ENCODE measurements at places on chromosomes 16 and 17.

DNA sequence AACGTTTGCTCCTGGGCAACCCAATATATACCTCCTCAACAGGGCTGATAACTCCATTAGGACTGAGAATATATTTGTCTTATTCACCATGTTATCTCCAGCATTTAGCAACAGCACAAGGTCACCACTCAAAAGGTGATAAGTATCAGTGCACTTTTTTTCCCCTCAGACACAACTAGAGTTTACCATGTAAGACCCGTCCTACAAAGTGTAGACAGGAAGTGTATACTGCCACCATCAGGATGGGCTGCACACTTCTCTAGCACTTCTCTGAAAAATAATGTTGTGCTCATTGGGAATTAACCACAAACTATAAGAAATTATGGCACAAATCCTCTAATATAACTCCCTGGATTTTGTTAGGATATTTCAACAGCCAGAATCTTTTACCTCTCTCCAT is 5.7 kb upstream of the VAT1L start:
- DNase-seq, result peak; percentile 4

DNA sequence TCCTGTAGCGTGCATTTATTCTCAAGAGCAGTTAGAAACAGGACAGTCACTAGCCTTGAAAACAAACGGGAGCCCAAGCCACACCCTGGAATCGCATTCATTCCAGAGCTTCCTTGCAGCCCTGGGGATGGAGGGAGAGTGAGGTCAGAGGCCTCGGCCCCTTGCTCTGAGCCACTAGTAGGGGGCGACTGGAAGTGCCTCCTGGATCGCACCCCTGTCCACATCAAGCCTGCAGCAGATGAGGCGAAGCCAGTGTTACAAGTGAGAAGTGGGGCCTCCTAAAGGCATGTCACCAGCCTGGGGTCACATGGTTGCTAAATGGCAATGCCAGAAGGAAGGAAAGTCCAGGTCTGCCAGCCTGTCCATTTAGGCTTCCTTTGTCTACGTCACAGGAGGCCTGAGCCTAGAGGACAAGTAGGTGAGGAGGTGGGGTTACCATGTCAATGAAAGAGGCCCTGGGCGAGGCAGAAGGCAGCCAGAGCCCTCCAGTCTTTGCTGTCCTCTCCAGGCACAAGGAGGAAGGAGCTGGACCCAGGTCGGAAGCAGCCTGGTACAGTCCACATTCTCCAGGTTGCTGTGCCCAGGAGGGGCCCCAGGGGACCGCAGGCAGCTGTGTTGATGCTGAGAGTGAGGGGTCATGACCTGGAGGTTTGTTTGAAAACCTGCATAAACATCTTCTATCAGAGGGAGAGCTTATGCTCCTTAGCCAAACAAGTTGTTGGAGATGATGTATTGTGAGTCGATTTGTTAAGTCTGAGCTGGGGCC is 3.0 kb upstream of the RCVRN start:
- DNase-seq, result no peak

DNA sequence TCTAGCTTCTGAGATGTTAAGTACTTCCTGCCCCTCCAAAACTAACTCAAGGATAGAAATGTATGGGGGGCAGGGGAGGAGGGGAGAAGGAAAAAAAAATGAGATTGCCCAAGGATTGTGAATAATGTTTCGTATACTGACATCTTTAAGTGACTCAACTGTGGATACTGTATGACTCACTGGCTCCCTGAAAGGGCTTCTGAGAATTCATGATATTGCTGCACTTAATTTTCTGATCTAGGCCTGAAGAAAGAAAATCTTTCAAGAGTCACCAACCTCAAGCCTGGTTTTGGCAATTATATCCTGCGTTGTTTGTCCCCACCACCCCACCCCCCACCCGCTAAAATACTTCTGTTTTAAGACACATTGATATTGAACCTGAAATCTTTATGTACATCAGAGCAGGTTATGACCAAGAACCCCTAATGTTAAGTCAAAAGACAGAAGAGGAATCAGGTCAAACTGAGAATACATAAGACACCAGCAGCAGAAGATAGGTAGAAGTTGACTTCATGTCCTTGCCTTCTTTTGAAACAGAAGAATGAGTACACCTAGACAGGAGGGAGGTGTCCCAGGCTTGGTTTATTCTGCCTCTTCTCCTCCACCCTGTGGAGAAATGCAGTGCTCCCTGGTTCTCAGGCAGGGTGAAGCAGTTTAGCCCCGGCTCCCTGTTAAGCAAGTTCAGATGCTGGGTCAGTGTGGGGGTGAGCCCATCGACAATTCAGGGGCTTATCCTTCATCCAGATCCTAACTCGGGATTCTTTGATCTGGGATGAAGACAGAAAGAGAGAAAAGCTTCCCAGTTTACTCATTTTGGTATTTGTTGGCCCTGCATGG is 3.3 kb upstream of the FBXL20 start:
- peak; percentile 91 for DNase-seq

- no peak for DNase-seq
These were observed 57.6 kb downstream of the SYT17 start for GRCh38 chr16:19225651-19226050.

GRCh38 chr17:17525311-17525710 is 29.1 kb upstream of the RASD1 start:
- DNase-seq, result no peak

DNA sequence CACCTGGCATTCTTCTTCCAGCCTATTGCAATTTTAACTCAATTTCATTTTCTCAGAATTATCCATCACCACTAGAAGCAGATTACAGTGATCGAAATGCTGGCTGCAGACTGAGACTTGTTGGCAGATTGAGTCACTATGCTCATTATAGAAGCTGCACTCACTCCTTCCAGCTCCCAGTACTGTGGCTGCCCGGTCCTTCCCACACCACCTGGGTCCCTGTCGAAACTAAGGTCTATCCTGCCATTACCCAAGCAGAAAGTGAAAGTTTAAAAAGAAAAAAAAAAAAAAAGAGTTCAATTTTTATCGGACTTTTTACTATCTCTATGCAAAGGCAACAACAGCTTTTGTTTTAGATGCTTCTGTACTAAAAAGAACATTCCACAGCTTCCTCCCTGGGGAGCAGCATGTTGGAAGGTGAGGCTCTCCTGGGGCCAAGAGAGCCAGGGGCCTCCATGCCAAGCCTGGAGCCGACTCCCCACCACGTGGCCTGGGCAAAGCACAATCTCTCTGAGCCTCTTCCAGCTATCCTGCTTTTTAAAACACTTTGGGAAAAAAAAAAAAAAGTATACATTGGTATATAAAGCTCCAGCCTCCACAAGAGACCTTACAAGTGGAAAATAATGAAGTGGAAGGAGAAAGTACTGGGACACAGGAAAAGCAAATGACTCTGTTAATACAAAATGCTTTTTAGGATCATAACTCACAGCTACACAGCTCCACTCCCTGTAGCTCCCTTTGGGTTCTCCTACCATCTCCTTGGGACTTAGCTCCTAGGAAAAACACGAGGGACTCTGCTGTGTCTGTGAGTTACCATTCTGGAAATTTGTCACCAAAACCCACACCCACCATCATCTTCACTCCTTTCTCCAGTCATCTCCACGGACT is 77.8 kb downstream of the USP31 start:
- DNase-seq, result no peak

- DNase-seq, result no peak
These were observed 1.2 kb downstream of the GNA13 start for GRCh38 chr17:65055280-65055707.

DNA sequence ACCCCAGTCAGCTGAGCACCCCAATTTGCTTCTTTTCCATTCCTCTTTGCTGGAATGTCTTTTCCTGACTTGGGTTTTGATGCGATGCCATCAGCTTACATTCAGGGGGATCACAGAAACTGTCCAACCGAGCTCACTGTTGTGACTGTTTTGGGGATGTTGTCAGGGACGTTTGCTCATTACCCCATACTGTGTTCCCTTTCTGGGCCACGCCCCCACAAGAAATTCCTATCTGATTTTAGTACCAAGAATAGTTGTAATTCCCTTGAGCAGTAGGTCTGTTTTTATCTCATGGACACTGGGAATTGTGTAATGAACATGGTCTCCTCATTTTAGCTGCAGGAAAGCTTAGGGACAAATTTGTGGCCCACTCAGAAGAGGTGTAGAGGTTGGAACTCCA is 2.6 kb upstream of the NTN1 start:
- DNase-seq, result no peak

DNA sequence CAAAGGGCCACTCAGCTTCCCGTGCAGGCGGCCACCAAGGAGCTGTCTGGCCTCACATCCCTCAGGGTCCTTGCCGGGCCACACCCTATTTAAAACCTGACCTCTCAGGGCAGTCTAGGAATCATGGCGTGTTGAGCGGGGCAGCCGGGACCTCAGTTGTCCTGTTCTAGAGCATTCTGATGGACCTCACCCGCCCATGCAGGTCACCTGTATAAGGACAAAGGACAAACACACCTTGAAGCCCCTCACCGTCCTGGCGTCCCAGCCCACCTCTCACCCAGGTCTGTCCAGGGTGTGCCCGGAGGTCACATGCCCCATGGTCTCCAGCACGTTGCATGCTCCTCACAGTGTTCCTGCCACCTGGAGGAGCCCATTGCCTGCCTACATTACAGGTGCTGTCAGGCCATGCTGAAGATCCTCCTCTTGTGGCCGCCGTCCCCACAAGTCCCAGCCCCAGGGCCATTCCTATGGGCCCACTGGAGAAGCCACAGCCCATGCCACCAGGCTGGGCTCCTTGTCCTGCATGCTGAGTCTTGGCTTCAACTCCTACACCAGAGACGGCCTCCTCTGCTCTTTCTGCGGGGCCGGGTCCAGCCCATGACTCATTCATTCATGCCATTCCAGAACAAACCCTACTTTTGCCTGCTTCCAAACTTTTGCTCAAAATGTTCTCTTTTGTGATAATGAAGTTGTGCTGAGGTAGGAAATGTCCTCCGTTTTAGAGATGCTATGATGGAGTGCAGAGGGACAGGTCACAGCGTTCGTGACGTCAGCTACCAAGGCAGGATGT is 46.3 kb downstream of the PEMT start:
- DNase-seq, result no peak

- no peak for DNase-seq
These were observed 55.3 kb downstream of the NOG start for GRCh38 chr17:56648806-56649205.

DNA sequence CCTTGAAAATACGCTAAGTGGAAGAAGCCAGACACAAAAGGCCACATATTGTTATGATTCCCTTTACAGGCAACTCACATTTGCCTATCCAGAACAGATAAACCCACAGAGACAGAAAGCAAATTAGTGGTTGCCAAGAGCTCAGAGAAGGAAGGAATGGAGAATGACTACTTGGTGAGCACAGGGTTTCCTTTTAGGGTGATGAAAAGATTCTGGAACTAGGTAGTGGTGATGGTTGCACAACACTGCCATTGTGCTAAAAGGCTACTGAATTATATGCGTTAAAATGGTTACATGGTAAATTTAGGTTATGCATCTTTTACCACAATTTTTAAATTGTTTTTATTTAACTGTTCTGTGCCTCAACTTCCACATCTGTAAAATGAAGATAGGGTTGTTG is 4.4 kb downstream of the COPRS start:
- no peak for DNase-seq

DNA sequence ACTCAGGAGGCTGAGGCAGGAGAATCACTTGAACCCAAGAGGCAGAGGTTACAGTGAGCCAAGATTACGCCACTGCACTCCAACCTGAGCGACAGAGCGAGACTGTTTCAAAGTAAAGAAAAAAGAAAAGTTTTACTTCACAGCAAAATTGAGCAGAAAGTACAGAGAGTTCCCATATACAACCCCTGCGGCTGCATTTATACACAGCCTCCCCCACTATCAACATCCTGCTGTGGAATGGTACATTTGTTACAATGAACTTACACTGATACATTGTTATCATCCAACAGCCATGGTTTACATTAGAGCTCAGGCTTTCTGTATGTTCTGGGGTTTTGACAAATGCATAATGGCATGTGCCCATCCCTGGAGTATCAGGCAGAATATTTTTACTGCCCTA is 2.6 kb upstream of the MTHFSD start:
- no peak for DNase-seq

DNA sequence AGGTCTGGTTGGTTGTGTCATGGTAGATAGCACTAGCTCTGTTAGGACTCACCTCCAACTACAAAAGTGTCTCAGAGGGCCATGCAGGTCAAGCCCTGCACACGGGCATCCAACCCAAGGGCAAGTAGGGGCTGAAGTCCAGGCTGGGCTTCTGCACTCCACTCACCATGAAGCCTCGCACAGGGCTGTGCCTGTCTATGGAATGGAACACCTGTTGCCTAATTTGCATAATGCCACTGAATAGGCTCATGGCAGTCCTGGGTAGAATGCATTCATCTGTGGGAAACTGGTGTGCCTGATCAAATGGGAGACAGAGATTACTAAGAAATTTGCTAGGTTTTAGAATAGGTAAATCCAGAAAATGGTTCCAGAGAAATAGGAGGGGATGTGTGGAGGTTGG is 8.0 kb upstream of the AKAP1 start:
- no peak for DNase-seq

DNA sequence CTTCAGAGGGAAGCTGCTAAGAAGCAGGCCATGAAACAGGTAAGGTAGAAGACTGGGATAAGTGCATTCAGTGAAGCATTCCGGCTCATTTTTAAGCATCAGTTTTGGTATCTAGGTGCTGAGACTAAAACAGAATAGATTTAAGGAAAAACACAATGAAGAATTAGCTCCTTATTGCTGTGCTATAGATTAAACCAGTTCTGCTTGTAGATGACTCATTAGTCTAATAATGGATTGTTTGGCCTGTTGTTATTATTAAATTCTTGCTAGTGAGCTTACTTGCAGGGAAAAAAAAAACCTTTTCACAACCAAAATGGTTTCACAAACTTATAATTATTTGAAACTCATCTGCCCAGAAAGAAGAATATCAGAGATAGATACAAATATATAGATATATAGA is 55.9 kb downstream of the NSRP1 start:
- no peak for DNase-seq

- DNase-seq, result no peak
These were observed 7.6 kb upstream of the PHF12 start for GRCh38 chr17:28958820-28959455.

DNA sequence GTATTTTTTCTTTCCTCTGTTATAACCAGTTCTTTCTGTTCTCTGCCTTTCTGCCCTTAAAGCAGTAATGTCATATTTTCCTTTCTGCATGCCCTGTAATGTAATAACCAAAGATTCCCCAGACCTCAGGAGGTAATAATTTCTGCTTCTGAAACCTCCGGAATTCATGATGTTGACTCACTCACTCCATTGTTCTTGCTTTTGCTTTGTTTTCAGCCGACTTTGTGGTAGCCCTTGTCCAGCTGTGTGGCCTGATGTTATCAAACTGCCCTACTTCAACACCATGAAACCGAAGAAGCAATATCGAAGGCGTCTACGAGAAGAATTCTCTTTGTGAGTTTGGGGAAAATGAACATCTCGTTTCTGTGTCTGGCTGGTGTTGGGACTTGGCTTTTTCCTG is 55.9 kb downstream of the CDK12 start:
- DNase-seq, result no peak

GRCh38 chr17:82374626-82375331 is 3.2 kb downstream of the UTS2R start:
- no peak for DNase-seq

GRCh38 chr17:50690887-50691549 is 16.7 kb downstream of the ANKRD40 start:
- no peak for DNase-seq

GRCh38 chr17:75970011-75970523 is 8.9 kb downstream of the ACOX1 start:
- no peak for DNase-seq
